ENCODE measurements at places on chromosomes 11 and 22. TPM values are rescaled to one million over a fixed set of nuclear protein-coding genes. Genes with fewer than 3 reads are reported as not detected.

Gene HTR3A
- total RNA-seq = not detected

Gene KRTAP5-8
- not detected for total RNA-seq

Gene B3GAT1
- total RNA-seq = not detected

Gene AP2A2
- total RNA-seq = 38.3 TPM

Gene TBX10
- not detected for total RNA-seq

Measured in smooth muscle cell of trachea (primary cell).